Body of pancreas (tissue), 4 donors: ENCODE measurements at places on chromosomes 11 and 22. TPM values are rescaled to one million over a fixed set of nuclear protein-coding genes. Genes with fewer than 3 reads are reported as not detected.

- no peaks in the 10 kb centered on the region for H3K27me3 ChIP-seq
- peak; percentile 53 for DNase-seq
- H3K36me3 ChIP-seq: no peaks in the 10 kb centered on the region
- no peak within 1 kb of the TSS for H3K27ac ChIP-seq
- no peak within 1 kb of the TSS for H3K4me3 ChIP-seq
- H3K4me1 ChIP-seq: peaks cover 41% of the 10 kb centered on the region
Measured at GRCh38 chr11:46391578-46392420, at the start of gene CHRM4. Gene CHRM4, minus strand, starts transcription at chr11:46391776. Its CDS starts 5,219 bp downstream, at chr11:46386557.

DNA sequence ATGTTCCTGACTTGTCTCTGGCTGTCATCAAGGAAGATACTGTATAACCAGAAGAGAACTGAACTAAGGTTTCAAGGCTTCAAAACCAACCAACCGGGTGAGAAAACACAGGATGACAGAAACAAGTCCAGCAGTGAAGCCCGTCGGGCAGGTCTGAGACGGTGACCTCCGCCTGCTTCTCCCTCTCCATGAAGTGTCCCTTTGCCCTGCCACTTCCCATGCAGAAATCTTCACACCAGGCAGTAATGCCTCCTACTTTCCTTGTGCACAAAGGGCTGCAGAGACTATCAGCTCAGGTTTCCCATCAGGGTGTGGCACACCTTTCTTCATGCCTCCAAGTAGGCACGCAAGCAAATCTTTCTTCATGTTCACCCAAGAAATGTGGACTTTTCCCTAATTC is 24.2 kb downstream of the PRDM10 start:
- no peaks in the 10 kb centered on the region for H3K36me3 ChIP-seq
- no peak overlapping the region for H3K27ac ChIP-seq
- no peak overlapping the region for H3K4me3 ChIP-seq

GRCh38 chr22:20465759-20466077 is 28.1 kb upstream of the SCARF2 start:
- peaks cover 3% of the 10 kb centered on the region for H3K36me3 ChIP-seq
- H3K4me3 ChIP-seq: no peak overlapping the region
- no peak overlapping the region for H3K27ac ChIP-seq
- DNase-seq: no peak
- no peaks in the 10 kb centered on the region for H3K27me3 ChIP-seq

DNA sequence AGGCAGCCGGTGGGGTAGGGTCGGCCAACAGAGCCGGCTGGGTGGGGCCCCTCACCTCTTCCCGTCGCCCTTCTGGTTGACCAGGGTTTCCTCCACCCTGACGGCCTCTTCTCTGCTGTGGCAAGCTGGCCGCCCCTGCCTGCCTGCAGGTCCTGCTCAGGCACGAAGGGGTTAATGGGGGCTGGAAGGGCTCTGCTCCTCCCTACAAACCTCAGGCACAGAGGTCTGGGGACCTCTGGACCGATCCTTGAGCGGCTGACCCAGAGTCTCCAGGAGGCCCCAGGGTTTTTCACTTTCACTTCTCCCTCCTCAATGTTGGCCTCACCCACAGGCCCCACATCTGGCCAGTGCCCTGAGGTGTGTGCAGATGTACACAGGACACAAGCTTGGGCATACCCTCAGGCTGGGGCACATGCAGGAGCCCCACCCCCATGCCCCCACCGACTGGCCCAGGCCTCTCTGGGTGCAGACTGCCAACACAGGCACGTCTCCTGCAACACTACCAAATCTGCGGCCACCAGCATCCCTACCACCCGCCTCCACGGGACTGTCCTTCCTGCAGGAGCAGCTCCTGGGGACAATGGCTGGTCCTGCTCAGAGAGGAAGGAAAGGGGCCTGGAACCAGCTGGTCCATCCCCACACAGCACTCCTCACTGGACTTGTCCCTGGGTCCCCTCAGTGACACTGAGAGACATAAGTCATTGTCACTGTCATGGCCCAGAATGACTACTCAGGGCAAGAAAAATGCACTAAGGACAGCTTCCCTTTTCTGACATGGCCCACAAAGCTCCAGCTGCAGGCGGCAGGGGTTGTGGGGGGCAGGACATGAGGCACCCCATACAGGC is 3.2 kb upstream of the TBX1 start:
- H3K36me3 ChIP-seq: no peaks in the 10 kb centered on the region
- no peak overlapping the region for H3K27ac ChIP-seq
- H3K27me3 ChIP-seq: peaks cover 34% of the 10 kb centered on the region
- DNase-seq: no peak
- H3K4me1 ChIP-seq: peaks cover 35% of the 10 kb centered on the region

GRCh38 chr11:67558084-67558772 is 25.4 kb upstream of the GSTP1 start:
- H3K4me3 ChIP-seq: no peak overlapping the region
- H3K27ac ChIP-seq: no peak overlapping the region
- no peaks in the 10 kb centered on the region for H3K27me3 ChIP-seq

GRCh38 chr22:46996595-46997310 is 234.3 kb downstream of the TBC1D22A start:
- peaks cover 50% of the 10 kb centered on the region for H3K4me1 ChIP-seq
- H3K36me3 ChIP-seq: no peaks in the 10 kb centered on the region
- no peaks in the 10 kb centered on the region for H3K27me3 ChIP-seq
- H3K27ac ChIP-seq: no peak overlapping the region
- peak; percentile 78 for DNase-seq

GRCh38 chr22:42644422-42645340 is 4.3 kb upstream of the ATP5MGL start:
- H3K27me3 ChIP-seq: no peaks in the 10 kb centered on the region
- DNase-seq: peak; percentile 51
- H3K36me3 ChIP-seq: no peaks in the 10 kb centered on the region
- H3K4me3 ChIP-seq: no peak overlapping the region

GRCh38 chr11:7525424-7525823 is 11.6 kb downstream of the PPFIBP2 start:
- no peaks in the 10 kb centered on the region for H3K36me3 ChIP-seq
- no peak for DNase-seq
- no peak overlapping the region for H3K4me3 ChIP-seq
- no peaks in the 10 kb centered on the region for H3K27me3 ChIP-seq

DNA sequence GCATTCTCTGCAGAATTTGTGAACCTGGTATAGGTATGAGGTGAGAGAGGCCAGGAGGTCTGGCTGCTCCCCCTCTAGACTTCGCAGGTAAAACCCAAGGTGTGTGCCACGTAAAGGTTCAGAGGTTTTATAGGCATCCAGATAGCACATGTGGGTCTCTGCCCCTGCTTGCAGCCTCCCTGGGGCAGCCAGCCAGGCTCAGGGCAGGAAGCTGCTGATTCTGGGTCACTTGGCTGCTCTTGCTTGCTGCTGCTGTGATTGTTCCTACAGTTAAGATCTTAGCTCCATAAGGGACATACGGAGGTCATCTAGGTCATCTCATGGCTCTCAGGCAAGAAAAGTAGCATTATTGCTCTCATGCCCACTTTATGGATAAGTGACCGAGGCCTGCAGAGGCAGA is 30.2 kb downstream of the ZBTB16 start:
- peak overlapping the region; percentile 24 for H3K27ac ChIP-seq
- DNase-seq: peak; percentile 58
- H3K36me3 ChIP-seq: no peaks in the 10 kb centered on the region

DNA sequence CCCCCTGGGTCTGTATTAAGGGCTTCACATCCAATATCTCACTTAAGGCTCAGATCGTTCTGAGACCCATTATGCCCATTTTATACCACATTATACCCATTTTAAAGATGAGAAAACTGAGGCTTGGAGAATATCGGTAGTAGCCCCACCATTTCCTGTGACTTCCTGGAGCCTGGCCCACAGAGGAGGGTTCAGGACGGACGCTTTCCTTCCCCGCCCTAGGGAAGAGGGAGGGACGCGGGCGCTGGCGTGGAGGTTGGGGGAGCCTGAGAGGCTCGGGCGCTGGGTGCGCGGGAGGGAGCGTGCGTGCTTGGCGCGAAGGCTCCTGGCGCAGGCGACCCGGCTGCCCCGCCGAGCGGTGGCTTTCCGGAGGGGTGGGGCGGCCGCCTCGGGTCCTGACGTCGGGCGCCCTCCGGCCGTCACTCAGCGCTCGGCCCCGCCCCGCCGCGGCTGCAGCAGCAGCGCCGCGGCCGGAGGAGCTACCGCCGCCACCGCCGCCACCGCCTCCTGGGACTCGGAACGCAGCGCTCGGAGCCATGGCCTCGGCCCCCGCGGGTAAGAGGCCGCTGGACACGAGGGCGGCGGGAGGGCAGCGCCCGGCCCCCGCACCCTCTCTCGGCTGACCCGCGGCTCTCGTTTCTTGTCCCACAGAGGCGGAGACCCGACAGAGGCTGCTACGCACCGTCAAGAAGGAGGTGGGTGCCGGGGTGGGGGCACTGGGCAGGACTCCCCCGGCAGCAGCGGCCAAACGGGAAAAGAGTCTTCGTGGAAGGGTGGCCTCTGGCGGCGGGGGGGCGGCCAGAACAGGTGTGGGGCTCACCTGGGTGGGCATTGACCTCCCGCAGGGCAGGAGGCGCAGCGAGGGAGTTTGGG is at the start of gene SGSM1:
SGSM1 (plus strand) TSS at position 422 of the 873 bp plus-strand sequence; CDS start at position 537, 115 bp downstream.
- peak within 1 kb of the TSS; percentile 37 for H3K4me3 ChIP-seq
- H3K27me3 ChIP-seq: no peaks in the 10 kb centered on the region
- H3K27ac ChIP-seq: peak within 1 kb of the TSS; percentile 68
- no peaks in the 10 kb centered on the region for H3K36me3 ChIP-seq
- peaks cover 26% of the 10 kb centered on the region for H3K4me1 ChIP-seq
- DNase-seq: peak; percentile 87

DNA sequence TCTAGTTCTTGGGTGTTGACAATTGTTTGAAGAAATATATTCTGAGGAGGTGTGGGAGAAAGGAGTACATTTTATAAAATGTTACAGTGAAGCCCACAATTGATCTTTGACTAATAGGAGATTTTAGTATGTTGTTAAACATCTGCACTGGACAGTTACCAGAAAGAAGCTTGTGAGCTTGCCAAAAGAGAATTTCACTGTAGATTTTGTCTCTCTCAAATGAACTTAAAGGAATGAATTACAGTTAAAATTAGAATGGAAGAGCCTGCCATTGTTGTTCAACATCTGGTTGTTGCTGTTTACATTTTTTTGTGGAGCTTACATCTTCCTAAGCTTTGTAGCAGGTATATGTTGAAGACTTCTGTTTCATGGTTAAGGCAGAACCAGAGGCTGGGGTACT is 620.5 kb upstream of the CCDC179 start:
- no peaks in the 10 kb centered on the region for H3K4me1 ChIP-seq
- H3K27ac ChIP-seq: no peak overlapping the region
- H3K4me3 ChIP-seq: no peak overlapping the region
- H3K36me3 ChIP-seq: no peaks in the 10 kb centered on the region
- H3K27me3 ChIP-seq: no peaks in the 10 kb centered on the region

DNA sequence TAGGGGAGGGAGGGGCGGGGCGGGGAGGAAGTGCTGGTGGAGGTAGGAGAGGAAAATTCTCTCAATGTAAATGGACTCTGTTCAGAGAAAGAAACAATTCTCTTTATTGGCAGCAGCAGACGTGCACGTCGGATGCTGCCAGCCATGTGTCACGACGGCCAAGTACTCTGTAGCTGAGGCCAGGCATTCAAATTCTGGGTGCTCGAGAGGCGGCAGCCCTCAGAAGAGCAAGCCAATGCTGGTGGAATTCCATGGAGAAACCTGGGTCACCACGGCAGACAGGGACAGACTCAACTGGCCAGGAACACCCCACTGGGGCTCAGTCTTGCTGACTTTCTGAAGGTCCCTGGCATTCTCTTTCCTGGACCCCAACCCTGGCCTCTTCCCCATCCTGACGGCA is 90.8 kb downstream of the ABTB2 start:
- no peak overlapping the region for H3K4me3 ChIP-seq
- peaks cover 23% of the 10 kb centered on the region for H3K4me1 ChIP-seq
- H3K27ac ChIP-seq: no peak overlapping the region
- H3K36me3 ChIP-seq: no peaks in the 10 kb centered on the region
- no peak for DNase-seq

DNA sequence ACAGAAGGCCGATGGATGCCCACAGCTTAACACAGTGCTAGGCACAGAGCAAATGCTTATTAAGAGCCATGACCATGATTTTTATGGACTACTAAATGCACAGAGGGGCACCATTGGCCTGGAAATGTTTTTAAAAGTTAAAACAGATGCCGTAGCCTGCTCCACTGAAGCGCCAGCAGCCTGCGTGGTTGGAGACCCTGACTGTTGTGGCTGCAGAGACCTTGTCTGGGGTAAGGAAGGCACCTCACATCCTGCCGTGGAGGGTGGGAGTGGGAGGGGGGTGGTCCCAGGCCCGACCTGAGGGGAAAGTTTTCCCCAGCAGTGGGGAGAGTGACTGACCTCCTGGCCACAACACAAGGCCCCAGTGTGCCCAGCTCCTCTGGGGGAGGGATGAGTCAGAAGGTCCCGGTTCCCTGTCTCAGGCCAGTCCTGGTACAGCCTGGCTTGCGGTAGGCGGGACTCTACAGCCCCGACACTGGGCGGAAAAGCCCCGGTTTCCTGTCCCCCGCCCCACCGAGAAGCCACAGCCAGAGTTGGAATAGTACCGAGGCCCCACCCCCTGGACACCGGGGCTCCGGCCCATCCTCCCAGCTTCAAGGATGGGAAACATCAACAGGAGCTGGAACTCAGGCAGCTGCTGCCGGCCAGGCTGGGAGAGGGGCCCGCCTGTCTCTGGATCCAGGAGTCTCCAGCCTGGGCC is 7.0 kb downstream of the CHST1 start:
- no peak overlapping the region for H3K27ac ChIP-seq
- H3K4me3 ChIP-seq: no peak overlapping the region
- H3K4me1 ChIP-seq: no peaks in the 10 kb centered on the region
- H3K27me3 ChIP-seq: peaks cover 17% of the 10 kb centered on the region

OR8G1 gene
- not detected for total RNA-seq

OR6A2 gene
- 2.3 TPM for total RNA-seq

MGAT3 gene
- total RNA-seq: 0.99 TPM

TIRAP gene
- 8.3 TPM for total RNA-seq

USP47 gene
- total RNA-seq: 51.1 TPM

WNT7B gene
- total RNA-seq: not detected

SLC22A9 gene
- total RNA-seq: not detected
